Fibroblast of upper back skin (primary cell): ENCODE measurements at places on chromosomes 3 and 15.

GRCh38 chr15:91849180-91849579 lies 4.3 kb upstream of the SLCO3A1 start:
- no peak for DNase-seq

- no peak for DNase-seq
Observed at GRCh38 chr3:47634996-47635395, 56.3 kb upstream of the CSPG5 start.

- DNase-seq, result no peak
Observed at GRCh38 chr15:79540551-79540950, 108.4 kb downstream of the MINAR1 start.

DNA sequence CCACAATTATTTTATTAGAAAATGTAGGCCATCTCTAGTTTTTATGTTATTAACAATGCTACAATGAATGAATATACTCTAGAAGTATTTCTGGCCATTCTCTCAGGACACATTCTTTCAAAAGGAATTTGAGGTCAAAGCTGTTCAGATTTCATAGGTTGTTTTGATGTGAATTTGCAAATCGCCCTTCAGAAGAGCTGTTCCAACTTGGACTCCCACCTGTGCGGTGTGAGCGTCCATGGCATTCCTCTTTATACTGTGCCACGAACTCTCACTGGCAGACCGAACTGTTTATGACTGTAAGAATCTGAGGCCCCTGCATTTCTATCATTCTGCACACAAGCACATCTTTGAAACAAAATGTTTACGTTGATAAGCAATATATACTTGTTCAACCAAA lies 18.6 kb upstream of the SLC24A5 start:
- DNase-seq, result peak; percentile 30
